ENCODE measurements at places on chromosomes 16 and 17. TPM values are rescaled to one million over a fixed set of nuclear protein-coding genes. Genes with fewer than 3 reads are reported as not detected.

GRCh38 chr16:48997081-48997615, 284.5 kb downstream of the CBLN1 start:
- no peak overlapping the region for H3K4me3 ChIP-seq
- no peak for DNase-seq
- no peaks in the 10 kb centered on the region for H3K4me1 ChIP-seq
- H3K27me3 ChIP-seq = no peaks in the 10 kb centered on the region
- H3K27ac ChIP-seq = no peak overlapping the region

DNA sequence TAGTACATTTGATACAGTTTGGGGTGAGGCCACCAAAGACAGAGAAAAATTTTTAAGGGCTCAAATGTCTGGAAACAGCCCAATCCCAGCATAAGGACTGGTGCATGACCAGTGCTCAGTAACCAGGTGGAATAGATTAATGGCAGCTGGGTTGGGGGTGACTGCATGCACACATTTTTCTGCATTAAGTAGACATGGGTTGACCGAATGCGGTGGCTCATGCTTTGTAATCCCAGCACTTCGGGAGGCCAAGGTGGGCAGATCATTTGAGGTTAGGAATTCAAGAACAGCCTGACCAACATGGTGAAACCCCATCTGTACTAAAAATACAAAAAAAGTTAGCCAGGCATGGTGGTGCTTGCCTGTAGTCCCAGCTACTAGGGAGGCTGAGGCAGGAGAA, 121.1 kb upstream of the HSBP1 start:
- DNase-seq = no peak
- no peaks in the 10 kb centered on the region for H3K36me3 ChIP-seq
- no peak overlapping the region for H3K27ac ChIP-seq
- H3K4me3 ChIP-seq = no peak overlapping the region
- H3K27me3 ChIP-seq = no peaks in the 10 kb centered on the region

- H3K27ac ChIP-seq = peak overlapping the region; percentile 91
- peak overlapping the region; percentile 94 for H3K4me3 ChIP-seq
- H3K36me3 ChIP-seq = no peaks in the 10 kb centered on the region
- no peaks in the 10 kb centered on the region for H3K27me3 ChIP-seq
Observed at GRCh38 chr17:48100591-48101011, 677 bp downstream of the CBX1 start.

The KRTAP17-1 gene
- total RNA-seq = not detected

The PDE6G gene
- total RNA-seq = not detected
